SK-N-MC (cell line): ENCODE measurements at places on chromosomes 6 and 20.

DNA sequence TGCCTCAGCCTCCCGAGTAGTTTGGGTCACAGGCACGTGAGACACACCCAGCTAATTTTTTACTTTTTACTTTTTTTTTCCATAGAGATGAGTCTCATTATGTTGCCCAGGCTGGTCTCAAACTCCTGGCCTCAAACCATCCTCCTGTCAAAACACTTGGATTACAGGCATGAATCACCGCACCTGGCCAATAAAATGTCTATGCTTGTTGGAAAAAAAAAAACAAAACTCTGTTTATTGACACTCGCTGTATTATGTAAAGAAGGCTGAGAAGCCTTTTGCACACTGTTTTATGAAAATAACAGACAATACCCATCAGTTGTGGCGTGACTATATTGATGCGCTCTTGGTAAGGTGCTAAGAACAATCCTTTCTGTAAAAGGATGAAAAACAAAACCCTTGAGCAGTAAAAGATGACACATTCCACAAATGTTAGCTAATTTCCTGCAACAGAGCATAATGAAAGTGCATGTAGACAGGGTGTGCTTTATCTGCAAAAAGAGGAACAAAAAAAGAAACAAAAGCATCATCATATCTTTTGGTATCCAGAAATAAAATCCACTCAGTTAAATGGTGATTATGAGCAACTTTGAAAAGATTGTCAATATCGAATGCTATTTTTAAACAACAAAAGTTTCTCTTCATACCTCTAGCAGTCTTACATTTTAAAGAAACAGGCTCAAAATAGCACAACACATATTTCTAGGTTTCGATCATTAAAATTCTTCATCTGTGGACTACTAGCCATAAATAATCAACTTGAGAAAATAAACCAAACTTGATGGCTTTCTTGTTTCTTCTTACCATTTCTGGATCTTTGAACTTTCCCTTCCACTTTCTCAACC is 108.3 kb upstream of the PHACTR1 start:
- DNase-seq = no peak

DNA sequence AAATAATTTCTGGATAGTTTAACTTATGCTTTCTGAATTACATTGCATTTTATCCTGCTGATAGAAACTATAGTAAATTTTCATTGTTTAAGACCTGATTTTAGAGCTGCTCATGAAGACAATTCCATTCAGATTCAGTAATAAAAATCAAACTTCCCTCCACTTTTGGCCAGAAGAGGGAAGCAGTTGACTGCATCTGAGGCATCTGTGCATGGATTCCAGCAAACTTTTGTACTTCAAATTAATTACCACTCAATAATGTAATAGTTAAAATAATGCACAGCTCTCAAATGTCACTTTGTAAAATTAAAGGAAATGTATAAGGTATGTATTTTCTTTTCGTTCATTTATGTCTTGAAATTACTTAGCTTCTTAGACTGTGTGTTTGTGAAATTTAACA is 64.2 kb upstream of the SLC35B3 start:
- DNase-seq = peak; percentile 57

GRCh38 chr20:60591172-60591799 is 633.1 kb downstream of the CDH26 start:
- no peak for DNase-seq

DNA sequence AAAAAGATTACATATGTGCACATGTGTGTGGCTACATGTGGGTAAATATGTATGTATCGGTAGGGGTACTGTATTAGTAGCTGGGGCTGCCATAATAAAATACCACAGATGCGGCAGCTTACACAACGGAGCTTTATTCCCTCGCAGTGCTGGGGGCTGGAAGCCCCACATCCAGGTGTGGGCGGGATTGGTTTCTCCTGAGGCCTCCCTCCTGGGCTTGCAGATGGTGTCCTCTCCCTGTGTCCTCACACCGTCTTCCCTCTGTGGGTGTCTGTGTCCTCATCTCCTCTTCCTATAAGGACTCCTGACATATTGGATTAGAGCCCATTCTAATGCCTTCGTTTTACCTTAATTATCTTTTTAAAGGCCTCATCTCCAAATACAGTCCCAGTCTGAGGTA is 97.7 kb downstream of the LY86 start:
- no peak for DNase-seq

DNA sequence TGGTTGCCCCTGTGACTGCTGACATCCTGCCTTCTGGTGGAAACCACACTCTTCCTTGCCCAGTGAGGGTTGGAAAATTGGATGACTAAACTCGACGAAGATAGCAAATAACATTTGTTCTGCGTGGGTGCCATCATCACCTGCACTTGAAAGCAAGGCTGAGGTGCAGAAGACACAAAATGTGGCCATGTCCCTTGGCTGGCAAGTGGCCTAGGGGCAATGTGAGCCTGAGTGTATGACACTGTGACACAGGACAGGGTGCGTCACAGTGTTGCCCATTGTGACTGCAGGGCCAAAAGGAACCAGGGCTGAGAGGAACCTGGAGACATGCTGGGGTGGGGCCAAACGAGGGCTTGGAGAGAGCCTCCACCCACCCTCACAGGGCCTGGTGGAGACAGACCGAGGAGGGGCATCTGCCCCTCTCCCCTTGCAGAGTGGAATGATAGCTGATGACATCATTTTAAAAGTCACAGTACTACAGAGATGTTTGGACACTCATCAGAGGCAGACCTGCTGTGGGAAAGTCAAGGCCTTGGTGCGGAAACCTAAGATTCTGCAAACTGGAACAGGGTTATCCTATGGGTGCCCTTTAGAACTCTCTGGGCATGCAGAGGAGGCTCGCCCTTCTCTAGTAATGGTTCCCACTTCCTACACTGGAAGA is 12.8 kb upstream of the HLA-F start:
- no peak for DNase-seq

- no peak for DNase-seq
Observed at GRCh38 chr20:31808481-31808880, 10.7 kb upstream of the MYLK2 start.

DNA sequence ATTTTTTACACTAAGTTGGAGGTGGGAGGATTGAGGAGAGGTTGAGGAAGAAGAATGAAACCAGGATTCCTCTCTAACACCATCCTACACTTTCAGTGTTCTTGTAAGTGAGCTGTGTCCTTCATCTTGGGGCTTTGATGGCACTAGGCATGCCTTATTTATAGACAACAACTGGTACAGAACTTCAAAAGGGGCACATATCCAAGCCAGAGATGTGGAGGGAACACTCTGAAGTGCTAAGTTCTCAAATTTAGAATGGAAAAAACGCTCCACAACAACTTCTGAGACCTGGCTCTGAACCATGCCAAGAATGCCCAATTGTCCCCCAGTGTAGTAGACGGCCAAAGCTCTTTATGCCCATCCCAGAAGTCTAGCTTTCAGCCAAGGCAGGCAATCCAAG is 16.2 kb upstream of the PKHD1 start:
- no peak for DNase-seq

- DNase-seq = no peak
Observed at GRCh38 chr20:48102076-48102787, 317.0 kb upstream of the SULF2 start.

DNA sequence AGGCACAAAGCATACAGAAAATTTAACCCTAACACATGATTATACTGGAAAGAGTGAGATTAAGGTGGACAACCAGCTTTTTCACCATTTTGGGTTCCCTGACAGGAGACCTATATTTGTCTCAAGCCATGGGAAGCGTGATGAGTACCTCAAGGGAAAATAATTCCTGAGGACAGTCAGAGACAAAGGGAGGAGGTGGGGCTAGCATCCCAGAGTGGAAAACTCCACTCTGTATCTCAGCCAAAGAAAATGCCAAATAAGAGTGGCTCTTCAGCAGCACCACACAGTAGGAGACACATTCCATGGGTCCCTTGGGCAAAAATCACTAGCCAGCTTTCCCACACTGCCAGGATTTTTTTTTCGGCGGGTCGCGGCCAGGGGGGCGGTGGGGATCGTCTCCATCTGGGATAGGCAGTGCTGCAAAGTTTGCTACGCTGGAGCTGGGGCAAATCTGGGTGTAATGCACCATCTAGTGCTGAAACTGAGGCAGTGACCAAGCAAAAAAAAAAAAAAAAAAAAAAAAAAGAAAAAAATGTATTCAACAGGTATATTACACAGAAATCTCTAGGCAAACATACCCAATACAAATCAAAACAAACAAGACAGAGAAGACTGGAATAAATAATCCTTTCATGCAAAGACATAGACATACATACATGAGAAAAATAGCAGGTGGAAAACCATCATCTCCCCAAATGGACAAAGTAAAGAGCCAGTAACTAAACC is 77.3 kb upstream of the SLC35F1 start:
- peak; percentile 10 for DNase-seq

GRCh38 chr6:47371139-47371869 is 61.6 kb upstream of the TNFRSF21 start:
- no peak for DNase-seq

GRCh38 chr20:50304923-50305635 is 114.4 kb downstream of the CEBPB start:
- DNase-seq = no peak

DNA sequence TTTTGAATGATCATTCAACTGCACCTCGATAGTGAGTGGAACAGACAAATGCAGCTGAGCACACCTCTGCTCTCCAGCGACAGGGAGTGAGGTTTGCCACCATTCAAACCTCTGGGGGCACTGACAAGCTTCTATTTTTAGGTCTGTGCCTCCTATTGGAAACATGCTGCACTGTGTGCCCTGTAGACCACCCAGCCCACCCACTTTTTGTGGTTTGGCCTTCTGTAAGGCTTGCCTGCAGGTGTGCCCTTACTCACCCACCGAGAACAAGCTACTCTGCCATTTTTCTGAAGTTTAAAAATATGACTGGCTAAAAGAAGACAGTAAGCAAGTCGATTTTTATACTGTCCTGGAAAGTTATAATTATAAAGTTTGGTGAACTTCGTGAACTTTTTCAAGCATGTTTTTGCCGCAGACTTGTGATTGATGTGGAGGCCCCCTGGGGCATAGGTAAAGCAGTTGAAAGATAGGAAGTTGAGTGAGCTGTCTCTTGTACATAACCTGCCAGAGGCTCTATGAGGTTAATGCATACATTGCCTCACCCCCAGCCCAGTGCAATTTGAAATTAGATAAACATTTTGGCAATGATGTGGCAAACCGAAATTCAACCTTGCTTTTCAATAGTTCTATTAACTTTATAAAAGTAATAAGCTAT is 53.8 kb downstream of the ADGRG6 start:
- no peak for DNase-seq

DNA sequence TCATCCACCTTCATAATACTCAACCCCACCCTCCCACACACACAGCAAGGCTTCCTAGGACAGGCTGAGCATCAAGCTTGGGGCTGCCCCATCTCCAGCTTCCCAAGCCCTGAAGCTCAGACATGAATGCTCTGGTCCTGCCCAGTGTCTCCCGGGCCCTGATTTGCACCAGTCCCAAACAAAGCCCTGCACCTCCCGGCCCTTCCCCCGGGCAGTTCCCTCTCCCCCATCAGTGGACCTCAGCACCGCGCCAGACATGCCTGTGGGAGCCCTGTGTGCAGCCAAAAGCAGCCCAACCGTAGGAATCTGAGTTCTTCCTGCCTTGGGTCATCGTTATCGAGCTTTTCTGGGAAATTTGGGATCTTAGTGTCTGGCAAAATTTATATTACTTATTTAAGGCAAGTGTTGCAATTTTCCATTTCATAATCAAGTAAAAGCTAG is 63.5 kb downstream of the THBS2 start:
- no peak for DNase-seq
